ENCODE measurements at places on chromosomes 2 and 18.

DNA sequence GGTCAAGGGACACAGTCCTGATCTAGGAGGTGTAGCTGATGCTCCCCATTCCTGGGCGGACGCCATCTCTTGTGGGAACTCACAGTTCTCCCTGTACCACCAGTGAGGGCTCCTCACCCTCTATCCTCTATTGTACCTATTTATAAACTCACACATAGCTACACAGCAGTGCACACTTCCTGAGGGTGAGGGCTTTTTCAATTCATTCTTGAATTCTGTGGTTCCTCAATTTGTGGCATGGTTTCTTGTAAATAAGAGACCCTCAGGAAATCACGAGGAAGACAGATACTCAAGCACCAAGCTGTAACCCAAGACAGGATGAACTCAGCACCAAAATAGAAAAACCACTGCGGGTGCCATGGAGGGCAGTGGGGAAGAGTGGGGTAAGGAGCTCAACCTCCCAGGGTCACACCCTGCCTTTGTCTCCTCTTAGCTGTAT lies 245.9 kb upstream of the PXDN start:
- DNase-seq: no peak

DNA sequence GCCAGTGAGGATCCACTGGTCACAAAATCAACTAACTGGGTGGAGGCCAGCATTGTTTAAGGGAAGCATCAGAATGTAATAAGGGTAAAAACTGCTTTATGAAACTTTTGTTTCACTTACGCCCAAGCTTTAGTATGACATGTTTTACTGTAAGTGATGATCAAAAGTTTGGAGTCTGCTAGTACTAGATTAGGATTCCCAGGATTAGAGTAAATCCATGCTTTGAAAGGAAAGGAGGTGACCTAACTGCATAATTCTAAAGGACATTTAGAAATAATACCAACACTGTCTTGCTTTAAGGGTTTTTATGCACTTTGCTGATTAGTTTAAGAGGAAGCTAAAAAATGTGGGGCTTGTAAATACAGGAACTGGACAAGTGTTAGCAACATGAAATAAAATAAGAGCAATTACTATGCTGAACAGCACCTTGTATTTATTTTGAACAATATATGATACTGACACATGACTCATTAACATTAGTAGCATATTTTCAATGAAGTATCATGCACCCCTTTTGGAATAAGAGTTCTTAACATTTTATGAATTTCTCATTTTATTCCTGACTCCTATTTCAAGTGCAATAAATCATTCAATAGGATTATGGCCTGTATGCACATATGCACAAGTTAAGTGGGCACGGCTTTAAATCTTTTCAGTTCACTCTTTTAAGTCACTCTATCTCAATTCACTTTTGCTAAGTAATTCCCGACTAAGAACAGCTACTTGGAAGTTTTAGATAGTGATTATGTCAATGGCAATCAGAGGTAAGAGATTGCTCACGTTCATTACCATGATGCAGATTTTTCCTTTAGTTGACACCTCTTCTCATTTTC lies 62.5 kb downstream of the STK39 start:
- no peak for DNase-seq

DNA sequence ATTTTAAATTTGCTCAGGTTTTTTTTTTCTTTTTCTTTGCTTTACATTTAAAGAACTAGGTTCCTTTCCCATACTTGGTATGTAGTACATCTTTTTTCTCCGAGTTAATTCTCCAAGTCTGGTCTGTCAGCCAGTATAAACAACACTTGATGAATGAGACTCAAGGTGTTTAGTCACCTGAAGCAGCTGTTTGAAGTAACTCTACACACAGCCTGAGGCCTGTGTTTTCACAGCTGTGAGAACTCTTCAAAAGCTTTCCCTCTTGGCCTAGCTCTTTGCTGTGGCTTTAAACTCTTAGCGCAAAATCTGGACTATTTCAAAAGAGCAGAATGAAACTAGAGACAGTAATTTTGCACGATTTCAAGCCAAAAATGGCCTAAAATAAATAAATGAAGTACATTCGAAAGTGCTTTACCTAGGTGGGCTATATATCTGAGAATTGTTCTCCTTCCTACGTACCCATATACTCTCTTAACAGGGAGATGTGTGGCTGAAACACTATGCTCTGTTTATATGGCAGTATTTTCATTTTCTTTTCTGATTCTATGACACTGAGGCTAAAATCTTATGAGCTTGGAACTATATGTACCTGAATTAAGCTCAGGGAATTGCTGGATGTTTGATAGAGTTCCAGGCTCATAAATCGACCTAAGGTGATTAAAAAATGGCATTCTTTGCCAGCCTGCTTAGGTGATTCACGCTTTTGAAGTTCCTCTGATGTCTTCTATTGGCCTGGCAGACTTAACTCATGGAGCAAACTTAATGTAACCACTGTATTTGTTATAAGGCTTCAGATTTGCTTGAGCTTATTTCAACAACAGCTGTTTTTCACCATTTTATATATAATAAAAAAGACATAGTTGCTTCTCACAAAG lies 1044.1 kb upstream of the ZEB2 start:
- DNase-seq: no peak

- DNase-seq: no peak
These were observed 214.2 kb downstream of the DYSF start for GRCh38 chr2:71667256-71668182.

- DNase-seq: no peak
These were observed 63.0 kb upstream of the ACVR1C start for GRCh38 chr2:157691695-157692094.

DNA sequence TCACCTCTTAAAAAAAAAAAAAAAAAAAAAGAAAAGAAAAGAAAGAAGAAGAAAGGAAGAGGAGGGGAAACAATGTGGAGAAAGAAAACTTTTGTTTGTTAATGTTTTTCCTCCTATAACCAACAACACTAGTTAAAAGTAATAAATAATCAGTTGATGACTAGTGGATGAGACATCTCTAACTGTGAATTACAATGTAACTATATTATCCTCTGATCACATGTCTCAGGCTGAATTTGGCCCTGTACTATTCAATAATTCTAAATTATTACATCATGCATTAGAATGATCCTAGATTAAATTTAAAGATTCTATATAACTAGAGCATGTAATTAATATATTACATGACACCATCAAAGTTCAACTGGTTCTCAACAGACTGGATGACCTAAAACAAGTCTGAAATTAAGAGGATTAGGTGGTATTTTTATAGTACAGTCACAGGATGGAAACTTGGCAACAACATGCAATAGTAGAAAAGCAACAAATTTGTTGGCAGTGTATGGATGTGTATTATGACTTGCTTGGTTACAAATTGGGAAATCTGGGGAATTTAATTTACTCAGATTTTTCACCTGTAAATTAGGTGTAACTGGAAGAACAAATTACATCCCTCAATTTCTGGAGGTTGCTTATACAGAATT lies 269.3 kb upstream of the SETBP1 start:
- no peak for DNase-seq

GRCh38 chr2:149155196-149155969 lies 116.9 kb downstream of the LYPD6B start:
- DNase-seq: no peak

- no peak for DNase-seq
These were observed 65.0 kb downstream of the NOL4 start for GRCh38 chr18:34159691-34160185.

- DNase-seq: no peak
These were observed 35.4 kb downstream of the TOGARAM2 start for GRCh38 chr2:29016504-29016903.

DNA sequence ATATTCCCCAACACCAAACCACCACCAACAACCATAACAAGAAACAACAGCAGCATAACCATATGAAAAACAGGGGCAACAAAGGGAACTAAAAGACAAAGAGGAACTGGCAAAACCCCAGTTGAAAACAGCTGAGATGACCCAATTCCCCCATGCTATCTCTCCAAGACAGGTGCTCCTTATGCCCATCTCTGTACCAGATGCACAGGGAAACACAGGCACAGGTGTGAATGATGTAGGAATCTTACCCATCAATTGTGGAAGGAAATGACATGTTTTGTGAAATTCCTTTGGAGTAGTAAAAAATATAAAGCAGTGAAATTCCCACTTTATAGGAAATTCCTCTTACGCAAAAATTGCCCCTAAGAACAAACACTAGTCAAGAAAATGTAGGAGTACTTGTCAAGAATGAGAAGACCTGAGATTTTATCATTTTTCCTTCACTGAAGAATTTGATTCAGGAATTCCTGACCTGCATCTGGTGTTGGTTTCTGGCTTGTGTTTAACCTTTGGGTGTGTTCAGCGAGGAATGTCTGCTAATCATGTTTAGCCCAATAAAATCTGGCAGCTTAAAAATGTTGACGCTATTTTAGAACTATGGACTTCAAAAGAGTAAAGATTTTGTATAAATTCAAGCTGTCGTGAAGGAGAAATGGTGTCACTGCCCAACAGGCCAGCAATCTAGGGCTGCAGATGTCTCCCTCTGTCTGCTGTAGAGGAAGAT lies 67.7 kb upstream of the ARHGAP28 start:
- no peak for DNase-seq

GRCh38 chr2:170073288-170073687 lies 104.7 kb upstream of the MYO3B start:
- no peak for DNase-seq
